ENCODE measurements at places on chromosomes 6 and 20. TPM values are rescaled to one million over a fixed set of nuclear protein-coding genes. Genes with fewer than 3 reads are reported as not detected.

Gene CGAS
- total RNA-seq: 12.8 TPM

Gene ULBP1
- total RNA-seq: 5.1 TPM

Gene RPS10
- 3,077 TPM for total RNA-seq

DNA sequence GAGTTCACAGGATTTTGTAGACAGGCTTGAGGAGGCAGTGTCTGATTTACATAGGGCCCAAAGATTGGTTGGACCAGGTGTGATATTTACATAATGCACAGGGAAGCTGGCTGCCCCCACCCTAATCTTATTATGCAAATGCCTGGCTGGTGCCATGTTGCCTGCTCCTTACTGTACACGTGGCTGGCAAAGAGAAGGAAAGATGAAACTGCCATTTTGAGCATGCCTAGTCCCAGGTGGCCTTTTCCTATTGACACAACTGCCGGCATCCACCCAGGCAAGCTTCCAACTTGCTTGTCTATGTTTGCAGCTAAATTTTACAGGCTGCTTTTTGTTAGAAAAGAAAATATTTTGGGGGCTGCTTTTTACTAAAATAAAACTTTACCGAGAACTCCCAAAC lies 174.6 kb downstream of the LMBRD1 start:
- DNase-seq: no peak

Gene TNFRSF6B
- 2.5 TPM for total RNA-seq

- DNase-seq: no peak
These were observed 112.2 kb upstream of the TNFAIP3 start for GRCh38 chr6:137754866-137755265.

DNA sequence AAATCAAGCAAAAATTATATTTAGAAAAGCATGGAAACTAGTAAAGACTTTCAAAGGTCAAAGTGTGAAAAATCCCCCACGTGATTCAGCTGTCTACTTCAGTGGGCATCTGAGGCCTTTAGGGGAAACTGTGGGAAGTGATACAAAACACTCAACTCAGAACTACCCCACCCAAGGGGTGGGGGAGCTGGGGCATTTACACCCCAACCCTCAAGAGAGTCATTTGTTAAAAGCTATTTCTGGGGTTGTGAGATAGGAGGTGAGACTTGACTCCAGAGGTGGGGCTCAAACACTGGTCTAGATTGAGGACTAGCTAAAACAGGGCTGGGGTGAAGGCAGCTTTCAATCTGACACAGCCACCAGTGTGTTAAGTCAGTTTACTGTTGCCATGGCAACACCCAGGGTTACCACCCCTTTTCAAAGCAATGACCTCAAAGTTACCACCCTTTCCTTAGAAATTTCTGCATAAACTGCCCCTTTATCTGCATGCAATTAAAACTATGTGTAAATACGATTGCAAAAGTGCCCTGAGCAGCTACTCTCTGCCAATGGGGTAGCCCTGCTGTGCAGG lies 9.9 kb upstream of the GTSF1L start:
- DNase-seq: peak; percentile 63

- DNase-seq: no peak
These were observed 441.4 kb upstream of the PLCB4 start for GRCh38 chr20:8627340-8628004.

- no peak for DNase-seq
These were observed 1228.2 kb upstream of the CITED2 start for GRCh38 chr6:140602431-140603248.

GRCh38 chr20:2801286-2801728 lies 880 bp upstream of the CPXM1 start:
- no peak for DNase-seq

GRCh38 chr6:163309491-163310026 lies 105.0 kb upstream of the QKI start:
- no peak for DNase-seq

GRCh38 chr20:46827718-46828458 lies 66.8 kb upstream of the EYA2 start:
- DNase-seq: no peak

Gene ADGRF1
- total RNA-seq: not detected

- DNase-seq: no peak
These were observed 17.3 kb downstream of the PKIG start for GRCh38 chr20:44599715-44600114.

- DNase-seq: no peak
These were observed 369.2 kb downstream of the HAO1 start for GRCh38 chr20:7571101-7571500.

Gene OPRM1
- not detected for total RNA-seq

DNA sequence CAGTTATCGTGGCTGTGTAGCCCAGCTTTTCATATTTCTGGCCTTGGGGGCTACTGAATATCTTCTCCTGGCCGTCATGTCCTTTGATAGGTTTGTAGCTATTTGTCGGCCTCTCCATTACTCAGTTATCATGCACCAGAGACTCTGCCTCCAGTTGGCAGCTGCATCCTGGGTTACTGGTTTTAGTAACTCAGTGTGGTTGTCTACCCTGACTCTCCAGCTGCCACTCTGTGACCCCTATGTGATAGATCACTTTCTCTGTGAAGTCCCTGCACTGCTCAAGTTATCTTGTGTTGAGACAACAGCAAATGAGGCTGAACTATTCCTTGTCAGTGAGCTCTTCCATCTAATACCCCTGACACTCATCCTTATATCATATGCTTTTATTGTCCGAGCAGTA lies 475 bp downstream of the OR2B6 start:
- no peak for DNase-seq

DNA sequence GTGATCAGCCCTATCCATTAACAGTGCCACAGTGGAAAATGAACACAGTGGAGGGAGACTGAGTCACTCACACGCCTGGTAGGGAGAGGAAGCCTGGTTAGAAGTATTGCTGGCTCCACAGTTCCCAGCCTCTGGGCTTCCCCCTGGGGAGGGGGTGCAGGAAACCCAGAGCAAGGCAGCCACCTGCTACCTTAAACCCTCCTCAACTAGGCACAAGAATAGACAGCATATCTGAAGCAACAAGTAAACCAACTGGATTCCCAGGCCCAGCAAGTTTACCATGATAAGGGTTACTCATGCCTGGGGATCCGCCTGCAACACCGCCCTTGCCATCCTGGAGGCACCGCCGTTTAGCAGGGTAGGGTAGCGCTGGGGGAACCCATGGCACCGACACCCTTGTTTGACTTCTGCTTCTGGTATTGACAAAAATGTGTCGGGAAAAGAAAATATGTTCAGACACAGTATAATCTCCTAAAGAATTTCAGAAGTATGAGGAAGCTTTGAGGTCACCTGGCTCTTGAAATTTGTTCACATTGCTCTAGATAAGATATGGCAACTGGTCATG lies 38.3 kb downstream of the SLC22A23 start:
- DNase-seq: no peak

Gene KCNQ5
- 29.1 TPM for total RNA-seq

DNA sequence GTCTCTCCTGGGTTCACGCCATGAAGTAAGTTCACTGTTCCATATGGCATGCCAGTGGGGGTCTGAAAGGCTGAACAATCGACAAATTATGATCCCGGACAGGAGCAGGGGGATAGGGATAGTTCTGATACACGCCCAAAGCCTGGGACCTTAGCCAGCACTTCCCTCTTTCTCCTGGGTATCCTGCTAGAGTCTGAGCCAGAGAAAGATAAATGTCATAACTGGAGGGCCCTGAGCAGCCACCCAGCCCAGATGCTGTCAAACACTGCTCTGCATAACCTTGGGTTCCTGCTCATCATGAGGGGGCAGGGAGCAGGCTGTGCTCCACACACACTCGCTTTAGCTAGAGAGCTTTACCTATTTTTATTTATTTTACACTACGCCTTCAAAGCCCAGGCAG lies 12.3 kb downstream of the EDEM2 start:
- DNase-seq: no peak

Gene TMEM200A
- not detected for total RNA-seq

Gene CNR1
- total RNA-seq: 2.5 TPM

Gene LY86
- total RNA-seq: 187 TPM

GRCh38 chr6:150289454-150290071 lies 79.2 kb upstream of the IYD start:
- DNase-seq: no peak

DNA sequence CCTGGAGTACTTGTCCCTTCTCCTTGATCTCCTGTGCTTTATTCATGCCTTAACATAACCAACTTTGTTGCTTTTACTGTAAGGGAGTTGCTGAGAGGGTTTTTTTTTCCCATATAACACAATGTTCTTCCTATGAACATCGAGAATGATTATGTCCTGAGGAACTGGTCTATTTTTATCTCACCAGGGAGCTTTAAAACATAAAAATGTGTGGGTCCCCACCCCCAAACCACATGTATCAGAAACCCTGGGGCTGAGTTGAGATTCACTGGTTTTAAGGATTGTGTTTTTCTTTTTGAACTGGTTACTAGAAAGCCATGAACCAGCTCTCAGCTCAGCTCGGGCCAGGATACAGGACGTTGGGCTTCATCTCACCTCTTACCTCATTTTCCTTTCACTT lies 118.5 kb upstream of the JAG1 start:
- no peak for DNase-seq

DNA sequence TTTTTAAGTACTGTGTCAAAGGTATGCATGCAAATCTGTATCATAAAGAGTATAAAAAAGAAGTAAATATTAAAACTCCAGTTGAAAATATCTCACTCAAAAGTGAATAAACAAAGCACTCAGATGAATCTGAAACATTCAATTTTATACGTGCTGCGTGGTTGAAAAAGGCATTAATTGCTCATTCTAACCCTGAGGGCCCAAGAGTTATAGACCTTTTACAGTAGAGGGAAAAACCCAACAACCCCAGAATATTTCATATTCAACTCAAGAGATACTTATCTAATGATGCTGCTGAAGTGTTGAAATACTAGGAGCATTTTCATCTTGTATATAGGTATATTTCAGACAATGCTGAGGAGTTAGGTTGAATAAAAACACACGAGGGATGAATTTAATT lies 862.8 kb upstream of the CITED2 start:
- DNase-seq: no peak

GRCh38 chr6:88869263-88870020 lies 94.0 kb downstream of the RNGTT start:
- DNase-seq: no peak

DNA sequence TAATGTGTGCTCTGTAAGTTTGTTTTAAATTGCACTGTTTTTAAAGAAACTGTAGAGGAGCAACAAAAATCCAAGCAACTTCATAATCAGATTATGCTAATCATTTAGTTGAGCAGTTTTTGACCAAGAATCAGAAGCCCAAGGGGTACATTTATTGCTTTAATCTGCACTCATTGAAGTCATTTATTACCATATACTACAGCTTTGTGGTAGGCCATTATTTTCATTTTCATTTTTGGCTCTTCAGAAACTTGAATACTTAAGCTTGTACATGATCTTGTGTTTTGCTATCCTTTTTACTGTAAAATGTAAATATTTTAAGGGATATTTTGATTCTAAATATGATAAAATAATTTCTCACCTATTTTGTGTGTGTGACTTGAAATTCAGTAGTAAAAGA lies 78.5 kb downstream of the PHF3 start:
- no peak for DNase-seq

GRCh38 chr6:145600299-145600698 lies 135.0 kb downstream of the EPM2A start:
- DNase-seq: no peak

DNA sequence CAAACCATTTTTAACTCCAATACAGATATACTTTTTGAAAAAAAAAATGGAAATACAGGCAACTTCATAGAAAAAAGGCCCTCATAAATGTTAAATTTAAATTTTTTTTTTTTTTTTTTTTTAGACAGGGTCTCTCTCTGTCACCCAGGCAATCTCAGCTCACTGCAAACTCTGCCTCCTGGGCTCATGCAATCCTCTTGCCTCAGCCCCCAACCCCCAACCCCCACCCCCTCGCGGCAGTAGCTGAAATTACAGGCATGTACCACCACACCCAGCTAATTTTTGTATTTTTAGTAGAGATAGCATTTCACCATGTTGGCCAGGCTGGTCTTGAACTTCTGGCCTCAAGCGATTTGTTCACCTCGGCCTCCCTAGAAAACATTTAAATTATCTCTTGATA lies 12.8 kb upstream of the ULBP3 start:
- DNase-seq: peak; percentile 45

- no peak for DNase-seq
These were observed 36.0 kb upstream of the MPC1 start for GRCh38 chr6:166418691-166419143.

Gene TCP11
- not detected for total RNA-seq

- no peak for DNase-seq
These were observed 35.4 kb downstream of the AKAP12 start for GRCh38 chr6:151275121-151275520.

- no peak for DNase-seq
These were observed 8.2 kb downstream of the CDC25B start for GRCh38 chr20:3804254-3804751.

- DNase-seq: no peak
These were observed 23.5 kb downstream of the MOCS1 start for GRCh38 chr6:39910744-39911143.

GRCh38 chr6:10838794-10839333 lies 525 bp upstream of the MAK start:
- DNase-seq: no peak

DNA sequence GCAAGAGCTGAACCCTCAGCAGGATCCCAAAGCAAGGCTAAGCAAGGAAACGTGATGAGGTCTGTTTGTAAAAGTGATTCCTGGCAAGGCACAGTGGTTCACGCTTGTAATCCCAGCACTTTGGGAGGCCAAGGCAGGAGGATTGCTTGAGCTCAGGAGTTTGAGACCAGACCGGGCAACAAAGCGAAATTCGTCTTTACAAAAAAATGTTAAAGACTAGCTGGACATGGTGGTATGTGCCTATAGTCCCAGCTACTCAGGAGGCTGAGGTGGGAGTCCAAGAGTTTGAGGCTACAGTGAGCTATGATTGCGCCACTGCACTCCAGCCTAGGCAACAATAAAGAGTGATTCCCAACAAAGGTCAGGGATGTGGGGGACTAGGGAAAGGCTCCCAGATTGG lies 4.1 kb upstream of the XKR7 start:
- DNase-seq: no peak

DNA sequence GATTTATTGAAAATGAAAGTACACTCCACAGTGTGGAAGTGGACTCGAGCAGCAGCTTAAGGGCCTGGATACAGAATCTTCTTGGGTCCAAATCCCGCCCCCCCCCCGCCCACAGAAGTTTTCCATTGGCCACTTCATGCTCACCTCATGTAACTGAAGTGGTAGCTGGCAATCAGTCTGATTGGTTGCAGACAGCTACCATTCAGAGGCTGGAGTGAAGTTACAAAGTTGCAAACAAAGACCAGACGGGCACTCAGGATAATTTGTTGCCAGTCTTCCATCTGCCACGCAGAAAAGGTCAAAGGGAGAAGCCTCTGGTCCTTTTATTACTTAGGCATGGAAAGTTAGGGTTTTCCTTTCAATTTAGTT lies 25.8 kb upstream of the FABP7 start:
- no peak for DNase-seq
